CD8-positive, alpha-beta T cell (primary cell): ENCODE measurements at places on chromosomes 1 and 21. TPM values are rescaled to one million over a fixed set of nuclear protein-coding genes. Genes with fewer than 3 reads are reported as not detected.

DNA sequence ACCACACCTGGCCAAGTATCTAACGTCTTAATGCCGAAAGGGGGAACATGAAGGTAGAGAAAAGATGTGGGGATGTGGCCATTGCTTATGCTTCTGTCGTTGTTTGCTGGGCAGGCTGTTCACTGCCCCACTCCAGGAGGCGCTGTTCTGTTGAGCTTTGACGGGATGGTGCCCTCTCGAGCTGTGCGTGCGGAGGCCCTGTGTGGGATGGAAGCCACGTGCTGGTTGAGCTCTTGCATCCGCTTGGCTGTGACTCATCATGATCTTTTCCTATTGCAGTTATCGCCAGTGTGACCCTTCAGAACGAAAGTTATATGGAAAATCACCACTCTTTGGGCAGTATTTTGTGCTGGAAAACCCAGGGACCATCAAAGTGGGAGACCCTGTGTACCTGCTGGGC lies 26.3 kb downstream of the MTARC1 start:
- no peak for DNase-seq

GRCh38 chr1:102434421-102434820 lies 437.7 kb upstream of the OLFM3 start:
- no peak for DNase-seq

Gene LAPTM5
- total RNA-seq, result 653 TPM

Gene ECM1
- not detected for total RNA-seq

GRCh38 chr1:68454534-68454933 lies 4.8 kb upstream of the RPE65 start:
- no peak for DNase-seq

Gene CTXND2
- not detected for total RNA-seq

Gene CLCA1
- not detected for total RNA-seq

GRCh38 chr21:25501462-25501861 lies 105.8 kb downstream of the MRPL39 start:
- no peak for DNase-seq

Gene MMP23B
- total RNA-seq, result 12.3 TPM

- no peak for DNase-seq
Measured at GRCh38 chr1:14875524-14876509, 277.3 kb downstream of the KAZN start.

DNA sequence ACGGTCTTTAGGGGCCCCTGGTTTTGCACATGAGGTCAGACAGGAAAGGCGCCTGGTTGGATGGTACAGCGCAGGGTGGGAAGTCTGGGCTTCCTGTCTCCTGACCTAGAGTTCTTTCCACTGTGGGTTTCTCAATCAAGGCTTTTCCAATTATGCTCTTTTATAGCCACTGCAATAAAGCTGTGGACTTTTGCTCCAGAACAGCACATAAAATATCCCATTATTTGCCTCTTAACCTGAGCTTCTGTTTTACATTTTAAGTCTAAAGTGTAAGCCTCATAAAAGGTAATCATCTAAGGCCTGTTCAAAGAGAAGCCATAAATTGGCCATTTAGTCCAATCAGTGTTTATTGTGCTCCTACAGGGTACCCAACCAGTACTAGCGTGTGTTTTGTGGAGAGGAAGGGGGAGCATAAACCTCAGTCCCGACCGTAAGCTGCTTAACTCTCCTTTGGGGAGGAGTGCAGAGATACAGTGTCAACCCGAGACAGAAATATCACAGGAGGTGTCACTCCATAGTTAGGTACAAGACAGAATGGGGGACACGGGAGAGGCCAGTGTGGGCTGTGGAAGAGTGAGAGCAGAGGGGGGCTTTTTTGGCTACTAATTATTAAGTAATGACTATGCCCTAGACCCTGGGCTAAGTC lies 270.0 kb downstream of the TRABD2B start:
- DNase-seq, result no peak

Gene FYB2
- not detected for total RNA-seq

Gene KANK4
- total RNA-seq, result not detected

DNA sequence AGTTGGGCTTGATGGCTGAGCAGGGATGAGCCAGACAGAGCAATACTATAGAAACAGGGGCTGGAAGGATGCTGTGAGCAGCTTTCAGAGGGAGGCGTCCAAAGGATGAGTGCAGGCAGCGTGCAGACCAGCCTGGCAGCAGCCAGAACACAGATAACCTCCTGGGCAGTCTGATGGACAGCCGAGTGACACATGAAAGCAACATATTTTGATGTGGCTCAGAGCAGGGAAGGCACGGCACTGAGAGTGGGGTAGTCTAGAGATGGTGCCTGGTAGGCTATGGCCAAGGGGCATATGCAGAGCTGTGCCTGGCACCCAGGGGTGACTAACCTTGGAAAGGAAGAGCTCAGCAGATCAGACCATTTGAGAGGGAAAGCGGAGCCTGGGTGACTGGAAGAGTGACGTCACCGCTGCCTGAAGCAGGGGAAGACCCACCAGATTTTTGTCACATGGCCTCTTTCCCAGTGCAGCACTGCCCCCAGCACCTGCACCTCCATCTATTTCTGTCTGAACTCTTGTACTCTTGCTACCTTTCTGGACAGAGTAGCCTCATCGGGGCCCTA lies 3.6 kb downstream of the PINK1 start:
- DNase-seq, result no peak

Gene TAL1
- not detected for total RNA-seq

DNA sequence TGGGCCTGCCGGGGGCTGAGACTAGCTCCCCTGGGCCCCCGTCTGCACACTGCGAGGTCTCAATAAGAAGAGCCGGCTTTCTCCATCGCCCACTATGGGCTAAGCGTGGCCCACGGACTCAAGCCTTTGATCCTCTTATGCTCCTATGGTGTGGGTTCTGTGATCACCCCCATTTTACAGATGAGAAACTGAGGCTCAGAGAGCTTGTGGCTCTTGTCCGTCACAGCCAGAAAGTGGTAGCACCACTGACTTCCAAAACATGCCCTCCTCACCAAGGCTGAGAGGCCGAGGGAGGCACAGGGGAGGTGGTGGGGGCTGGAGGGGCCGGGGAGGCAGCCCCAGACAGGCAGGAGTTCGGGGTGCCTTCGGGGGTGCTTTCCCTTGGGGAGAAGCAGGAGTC lies 39.0 kb upstream of the CASZ1 start:
- DNase-seq, result no peak

Gene FLG2
- total RNA-seq, result not detected
